ENCODE measurements at places on chromosomes 2 and 18.
A peak's percentile ranks its signal among the peaks of the same experiment; 100 is the strongest.

DNA sequence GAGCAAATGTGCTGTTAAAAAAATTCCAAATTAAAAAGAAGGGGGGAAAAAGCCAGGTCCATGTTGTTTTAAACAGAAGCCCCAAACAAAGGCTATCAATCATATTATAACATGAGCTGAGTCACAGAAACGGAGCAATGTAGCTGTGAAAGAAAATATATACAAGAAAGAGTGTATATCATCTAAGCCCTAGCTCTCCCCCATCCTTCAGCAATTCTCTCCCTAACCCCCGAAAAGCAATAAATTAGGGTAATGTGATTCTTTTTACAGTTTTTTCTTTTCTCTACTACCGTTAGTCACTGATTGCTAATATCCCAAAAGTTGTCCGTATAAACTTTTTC, 25.3 kb downstream of the FEZ2 start:
- no peak for DNase-seq

- DNase-seq: no peak
Observed at GRCh38 chr2:169690958-169691357, 3.2 kb downstream of the CFAP210 start.

GRCh38 chr2:9556121-9556743, 602 bp upstream of the ADAM17 start:
- DNase-seq: peak; percentile 1

DNA sequence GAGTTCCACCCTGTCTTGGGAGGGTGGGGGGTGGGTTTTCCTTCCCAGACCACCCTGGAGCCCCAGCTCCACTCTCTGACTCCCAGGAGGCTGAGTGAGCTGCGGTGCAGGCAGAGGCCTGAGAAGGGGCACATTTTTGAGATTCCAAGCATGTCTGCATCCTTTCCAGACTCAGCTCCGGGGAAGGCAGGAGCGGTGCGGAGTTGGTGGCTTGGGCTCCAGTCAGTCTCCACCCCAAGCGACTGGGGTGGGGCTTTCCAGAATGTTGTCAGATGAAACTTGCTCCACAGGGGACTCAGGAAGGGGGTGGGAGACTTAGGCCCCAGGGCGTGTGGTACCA, 44.2 kb upstream of the HS6ST1 start:
- DNase-seq: no peak

DNA sequence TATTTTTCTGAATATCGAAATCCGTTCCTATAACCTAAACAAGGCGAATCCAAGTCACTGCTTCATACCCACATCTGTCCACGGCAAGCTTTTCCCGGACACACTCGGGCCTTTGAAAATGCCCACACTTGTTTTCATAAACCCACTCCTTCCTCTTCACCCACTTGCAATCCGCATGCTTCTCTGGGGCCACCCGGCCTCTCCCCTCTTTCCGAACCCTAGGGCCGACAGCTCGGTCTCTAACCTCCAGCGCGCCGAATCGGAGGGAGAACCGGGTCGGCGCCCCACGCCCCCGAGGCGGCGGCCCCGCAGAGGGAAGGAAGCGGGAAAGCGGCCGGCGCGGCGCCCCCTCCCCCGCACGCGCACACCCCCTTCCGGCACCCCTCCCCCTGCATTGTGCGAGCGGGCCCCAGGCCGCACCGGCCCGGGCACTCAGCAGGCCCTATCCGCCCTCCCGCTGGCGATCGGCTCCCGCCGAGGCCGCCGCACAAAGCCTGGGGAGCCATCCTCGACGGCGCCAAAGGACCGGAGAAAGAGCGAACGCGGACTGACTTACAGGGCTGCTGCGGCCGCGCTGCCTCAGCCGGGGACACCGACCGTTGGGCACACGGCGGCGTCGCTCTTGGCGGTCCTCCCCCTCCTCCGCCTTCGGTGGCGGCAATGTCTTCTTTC, 467 bp downstream of the PUM2 start:
- no peak for DNase-seq

DNA sequence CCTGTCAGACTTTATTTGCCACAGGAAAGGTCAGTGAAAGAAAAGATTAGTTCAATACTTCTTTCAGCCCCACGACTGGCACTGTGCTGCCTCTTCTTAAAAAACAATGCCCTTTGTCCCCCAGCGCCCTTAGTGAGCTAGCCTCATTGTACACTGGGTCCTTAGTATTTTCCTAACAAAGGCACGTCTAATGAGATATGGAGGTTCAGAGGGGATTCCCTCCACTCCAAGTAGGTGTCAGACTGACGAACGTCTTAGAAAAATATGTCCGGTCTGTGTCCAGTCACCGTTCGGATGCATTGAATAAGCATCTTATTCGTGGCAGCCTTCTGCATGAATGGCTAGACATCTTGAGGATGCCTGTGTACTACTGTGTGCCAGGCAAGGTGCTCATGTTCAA, 1.1 kb downstream of the FECH start:
- DNase-seq: no peak

GRCh38 chr2:23734416-23734815, 192.5 kb downstream of the ATAD2B start:
- DNase-seq: no peak

- no peak for DNase-seq
Observed at GRCh38 chr2:175234153-175234552, 52.6 kb upstream of the ATP5MC3 start.

GRCh38 chr2:38190542-38191218, 114.7 kb upstream of the CYP1B1 start:
- DNase-seq: no peak

- no peak for DNase-seq
Observed at GRCh38 chr2:29269765-29270109, 154.5 kb downstream of the CLIP4 start.

- DNase-seq: no peak
Observed at GRCh38 chr2:33441235-33441810, 35.1 kb upstream of the RASGRP3 start.

DNA sequence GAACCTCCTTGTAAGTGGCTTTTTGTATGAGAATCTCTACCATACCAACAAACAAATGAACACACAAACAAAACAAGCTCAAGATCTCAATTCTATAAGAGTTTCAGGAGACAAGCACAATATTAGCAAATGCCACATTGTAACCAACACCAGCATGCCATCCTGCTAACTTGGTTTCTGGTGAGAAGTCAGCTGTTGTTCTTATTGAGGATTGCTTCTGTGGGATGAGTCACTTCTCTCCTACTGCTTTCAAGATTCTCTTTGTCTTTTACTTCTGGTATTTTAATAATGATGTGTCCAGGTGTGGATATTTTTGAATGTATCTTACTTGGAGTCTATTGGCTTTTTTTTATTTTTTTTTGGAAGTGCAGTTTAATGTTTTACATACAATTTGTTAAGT, 131.7 kb downstream of the BCL2L11 start:
- no peak for DNase-seq

- DNase-seq: peak; percentile 83
Observed at GRCh38 chr18:74498712-74499627, 2.8 kb downstream of the CNDP2 start.

GRCh38 chr18:31954349-31954748, 11.4 kb upstream of the TRAPPC8 start:
- DNase-seq: no peak

DNA sequence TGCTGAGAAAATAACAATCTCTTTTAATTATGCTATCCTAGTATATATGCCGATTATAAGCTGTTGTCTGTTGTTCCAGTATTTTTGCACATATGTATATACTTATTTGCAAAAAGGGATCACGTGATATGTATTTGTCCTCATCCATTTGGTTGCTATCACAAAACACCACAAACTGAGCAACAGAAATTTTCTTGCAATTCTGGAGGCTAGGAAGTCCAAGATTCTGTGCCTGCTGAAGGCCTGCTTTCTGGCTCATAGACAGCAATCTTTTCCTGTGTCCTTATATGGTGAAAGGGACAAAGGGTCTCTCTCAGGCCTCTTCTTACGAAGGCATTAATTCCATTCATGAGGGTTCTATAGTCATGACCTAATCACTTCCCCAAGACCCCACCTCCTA, 186.5 kb downstream of the LPIN1 start:
- no peak for DNase-seq

- DNase-seq: no peak
Observed at GRCh38 chr2:146317959-146318358, 1526.9 kb upstream of the ACVR2A start.

GRCh38 chr2:136051001-136051724, 65.7 kb upstream of the DARS1 start:
- DNase-seq: no peak

DNA sequence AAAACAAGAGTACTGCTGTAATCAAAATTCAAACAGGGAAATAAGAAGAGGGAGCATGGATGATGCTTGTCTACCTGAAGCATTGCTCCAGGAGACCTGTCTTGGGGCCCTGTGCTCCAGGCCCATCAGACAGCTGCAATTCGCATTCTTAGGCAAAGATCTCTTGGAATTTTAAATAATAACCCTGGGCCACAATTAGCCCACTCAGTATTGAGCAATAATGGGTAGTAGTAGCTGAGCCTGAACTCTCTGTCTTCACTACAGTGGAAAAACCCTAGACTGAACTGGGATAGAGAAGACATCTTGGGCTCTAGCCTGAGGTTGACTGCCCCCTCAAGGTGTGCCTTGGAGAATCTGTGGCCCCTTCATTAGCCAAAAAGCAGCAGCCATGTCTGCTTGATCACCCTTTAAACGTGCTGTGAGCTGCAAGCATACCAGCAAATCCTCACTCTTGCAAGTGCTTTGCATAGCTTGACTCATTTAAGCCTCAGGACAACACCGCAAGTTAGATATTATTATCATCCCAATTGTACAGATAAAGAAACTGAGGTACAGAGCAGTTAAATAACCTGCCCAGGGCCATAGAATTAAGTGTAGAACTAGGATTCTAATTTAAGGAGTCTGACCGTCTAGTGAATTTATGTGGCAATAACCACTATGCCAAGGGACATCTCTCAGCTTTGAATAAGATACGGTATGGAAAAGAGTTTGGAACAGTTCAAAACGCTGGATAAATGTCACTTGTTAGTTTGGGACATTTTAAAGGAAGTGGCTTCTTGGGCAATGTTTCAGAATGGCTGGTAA, 69.0 kb downstream of the DDX1 start:
- DNase-seq: no peak

Data from CD8-positive, alpha-beta T cell (primary cell).